Activated T-cell treated with anti-CD3 and anti-CD28 coated beads for 48 hours (primary cell): ENCODE measurements at places on chromosomes 7 and 10.

GRCh38 chr10:2214092-2214491 is 476.8 kb upstream of the ADARB2 start:
- DNase-seq: no peak

- DNase-seq: no peak
Observed at GRCh38 chr10:52437205-52437646, 123.1 kb downstream of the DKK1 start.

- no peak for DNase-seq
Observed at GRCh38 chr7:134128829-134129228, 1.7 kb downstream of the LRGUK start.

DNA sequence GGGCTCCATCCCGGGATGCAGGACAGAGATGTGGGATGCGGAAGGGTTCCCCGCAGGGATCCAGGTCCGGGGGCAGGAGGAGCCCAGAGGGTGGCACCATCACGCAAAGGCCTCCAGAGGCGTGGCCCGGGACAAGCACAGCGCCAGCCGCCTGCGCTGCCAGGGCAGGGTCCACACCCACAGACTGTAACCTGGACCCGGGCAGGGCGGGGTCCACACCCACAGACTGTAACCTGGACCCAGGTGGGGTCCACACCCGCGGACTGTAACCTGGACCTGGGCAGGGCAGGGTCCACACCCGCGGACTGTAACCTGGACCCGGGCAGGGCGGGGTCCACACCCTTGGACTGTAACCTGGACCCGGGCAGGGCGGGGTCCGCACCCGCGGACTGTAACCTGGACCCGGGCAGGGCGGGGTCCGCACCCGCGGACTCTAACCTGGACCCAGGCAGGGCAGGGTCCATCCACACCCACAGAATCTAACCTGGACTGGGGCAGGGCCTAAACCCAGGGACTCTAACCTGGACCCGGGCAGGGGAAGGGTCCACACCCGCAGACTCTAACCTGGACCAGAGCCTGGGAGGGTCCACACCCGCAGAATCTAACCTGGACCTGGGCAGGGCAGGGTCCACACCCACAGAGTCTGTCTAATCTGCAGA is 37.5 kb upstream of the SUN1 start:
- no peak for DNase-seq

- no peak for DNase-seq
Observed at GRCh38 chr7:18241543-18242231, 214.0 kb upstream of the PRPS1L1 start.

- no peak for DNase-seq
Observed at GRCh38 chr10:75207857-75208144, 2.8 kb upstream of the VDAC2 start.

DNA sequence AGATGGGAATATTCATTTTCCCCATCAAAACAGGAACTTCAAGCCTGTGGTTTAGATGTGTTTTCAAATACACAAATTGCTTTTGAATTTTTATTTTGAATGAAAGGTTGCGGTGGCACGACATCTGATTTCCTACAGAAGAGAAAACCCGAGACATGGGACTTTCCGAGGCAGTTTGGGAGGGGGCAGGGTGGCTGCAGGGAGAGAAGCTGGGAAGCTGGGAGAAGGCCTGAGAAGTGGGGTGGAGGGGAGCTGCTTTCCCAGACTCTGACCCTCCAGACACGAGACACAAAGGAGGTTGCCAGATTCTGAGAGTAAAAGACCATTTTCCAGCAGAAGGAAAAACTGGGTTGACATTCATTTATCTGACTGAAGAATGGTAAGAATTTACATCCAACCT is 19.6 kb downstream of the TMEM176A start:
- DNase-seq: no peak

DNA sequence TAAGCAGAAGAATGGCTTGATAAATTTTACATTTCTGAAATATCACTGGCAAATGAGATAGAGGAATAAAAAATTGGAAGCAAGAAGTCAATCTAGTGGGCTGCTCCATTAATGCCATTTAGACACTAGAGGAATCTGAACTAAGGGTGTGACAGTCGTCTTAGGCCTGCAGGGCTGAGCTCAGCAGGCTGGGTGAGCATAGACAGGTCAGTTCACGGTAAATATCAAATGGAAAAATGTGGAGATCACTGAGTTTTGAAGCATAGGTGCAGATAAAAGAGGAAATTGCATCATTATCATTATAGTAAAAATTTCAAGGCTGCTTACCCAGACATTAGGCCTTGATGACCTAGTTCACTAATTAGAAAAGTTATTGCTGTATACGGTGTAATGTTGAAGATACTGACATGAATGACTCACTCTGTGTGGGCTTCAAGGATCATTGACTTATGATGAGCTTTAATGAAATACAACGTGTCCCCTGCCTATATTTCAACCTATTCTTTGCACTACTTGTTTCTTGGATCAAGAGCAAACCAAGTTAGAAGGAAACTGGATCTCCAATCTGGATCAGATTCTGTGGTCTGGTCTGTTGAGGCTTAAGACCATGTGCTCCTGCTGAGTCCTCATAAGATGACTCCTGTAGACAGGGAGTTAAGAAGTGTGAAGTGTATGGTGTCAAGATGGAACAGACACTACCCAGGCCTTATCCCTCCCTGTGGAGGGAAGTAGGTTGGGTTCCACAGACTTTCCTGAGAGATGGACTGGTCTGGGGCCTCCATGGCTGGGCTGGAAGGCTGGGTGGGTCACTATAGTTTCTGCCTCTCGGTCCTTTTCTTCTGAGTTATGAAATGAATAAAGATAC is 3.6 kb downstream of the OR2F2 start:
- no peak for DNase-seq

GRCh38 chr10:73398024-73398423 is 15.8 kb downstream of the ANXA7 start:
- DNase-seq: no peak

- no peak for DNase-seq
Observed at GRCh38 chr10:6497620-6498019, 82.5 kb downstream of the PRKCQ start.

- DNase-seq: no peak
Observed at GRCh38 chr10:49629431-49629881, 15.6 kb downstream of the CHAT start.

DNA sequence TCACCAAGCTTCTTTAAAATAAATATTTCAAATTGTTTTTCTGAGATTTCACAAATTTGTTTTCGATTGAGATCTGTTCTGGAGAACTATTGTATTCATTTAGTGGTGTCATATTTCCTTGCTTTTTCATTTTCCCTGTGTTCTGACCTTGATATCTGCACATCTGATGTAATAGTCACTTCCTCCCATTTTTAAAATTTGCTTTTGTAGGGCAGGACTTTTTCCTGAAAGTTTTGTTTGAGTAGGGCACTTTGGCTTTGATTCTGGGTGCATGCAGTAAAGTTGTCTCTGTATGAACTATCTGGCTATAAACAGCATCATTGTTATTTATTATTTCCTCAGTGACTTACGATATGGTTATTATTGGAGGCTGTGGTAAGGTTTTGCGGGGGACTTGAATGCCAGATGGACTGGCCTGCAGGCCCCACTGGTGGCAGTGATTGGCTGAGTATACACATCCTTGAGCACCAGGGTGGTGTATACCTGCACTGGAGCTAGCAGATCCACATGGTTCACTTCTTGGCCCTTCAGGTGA is 83.6 kb downstream of the CSTF2T start:
- no peak for DNase-seq

GRCh38 chr7:26691886-26692285 is 172.5 kb downstream of the SKAP2 start:
- DNase-seq: no peak

DNA sequence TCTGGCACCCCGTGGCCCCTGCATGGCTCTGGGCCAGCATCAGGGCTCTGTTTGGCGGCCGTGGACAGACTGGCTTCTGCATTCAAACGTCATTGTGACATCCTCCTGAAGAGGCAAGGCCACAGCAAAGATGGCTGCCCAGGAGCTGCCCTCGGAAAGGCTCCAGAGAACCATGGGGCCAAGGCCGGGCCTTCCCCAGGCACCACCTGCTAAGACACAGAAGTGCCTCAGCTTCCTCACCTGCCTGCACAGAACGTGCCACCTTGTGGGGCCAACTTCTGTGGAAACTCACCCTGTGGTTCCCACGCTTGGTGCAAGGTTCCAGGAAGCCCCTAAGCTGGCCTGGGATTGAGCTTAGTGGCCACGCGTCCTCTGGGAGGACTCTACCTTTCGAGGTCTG is 396.9 kb downstream of the PTPRN2 start:
- DNase-seq: no peak

- DNase-seq: no peak
Observed at GRCh38 chr10:63434866-63435854, 30.6 kb downstream of the JMJD1C start.

DNA sequence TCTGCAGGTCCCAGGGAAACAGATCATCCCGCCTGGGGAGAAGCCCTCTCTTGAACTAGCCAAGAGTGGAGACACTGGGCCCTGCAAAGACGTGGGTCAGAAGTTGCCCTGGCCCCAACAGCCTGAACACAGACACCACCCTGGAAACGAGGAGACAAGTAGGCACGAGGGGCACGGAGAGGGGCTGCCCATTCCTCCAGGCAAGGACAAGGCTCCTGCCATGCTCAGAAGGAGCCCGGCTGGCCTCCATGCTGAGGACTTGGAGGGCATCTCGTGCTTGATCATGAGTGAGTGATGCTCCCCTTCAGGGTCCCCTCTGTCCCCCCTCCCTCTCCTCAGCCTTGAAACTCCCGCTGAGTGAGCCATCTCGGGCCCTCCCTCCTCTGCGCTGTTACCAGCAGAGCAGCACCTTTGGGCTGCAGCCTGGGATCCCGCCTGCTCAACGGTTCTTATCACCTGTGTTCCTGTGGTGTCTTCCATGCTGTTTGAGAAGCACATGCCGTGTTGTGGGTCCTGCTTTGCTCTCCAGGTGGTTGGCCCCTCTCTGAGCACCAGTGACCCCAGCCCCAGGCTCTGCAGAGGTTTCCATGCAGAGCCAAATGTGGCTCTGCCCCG is 544.3 kb downstream of the TCERG1L start:
- DNase-seq: no peak

DNA sequence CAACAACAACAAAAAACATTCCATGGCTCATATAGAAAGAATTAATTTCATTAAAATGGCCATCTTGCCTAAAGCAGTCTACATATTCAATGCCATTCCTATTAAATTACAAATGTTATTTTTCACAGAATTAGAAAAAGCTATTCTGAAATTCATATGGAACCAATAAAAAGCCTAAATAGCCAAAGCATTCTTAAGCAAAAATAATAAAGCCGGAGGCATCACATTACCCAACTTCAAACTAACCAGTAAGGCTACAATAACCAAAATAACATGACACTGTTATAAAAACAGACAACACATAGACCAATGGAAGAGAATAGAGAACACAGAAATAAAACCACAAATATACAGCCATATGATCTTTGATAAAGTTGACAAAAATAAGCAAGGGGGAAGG is 330.4 kb downstream of the KIF20B start:
- no peak for DNase-seq

GRCh38 chr7:134154581-134155130 is 27.5 kb downstream of the LRGUK start:
- no peak for DNase-seq

GRCh38 chr7:151315038-151315655 is 26.5 kb upstream of the NUB1 start:
- peak; percentile 54 for DNase-seq

DNA sequence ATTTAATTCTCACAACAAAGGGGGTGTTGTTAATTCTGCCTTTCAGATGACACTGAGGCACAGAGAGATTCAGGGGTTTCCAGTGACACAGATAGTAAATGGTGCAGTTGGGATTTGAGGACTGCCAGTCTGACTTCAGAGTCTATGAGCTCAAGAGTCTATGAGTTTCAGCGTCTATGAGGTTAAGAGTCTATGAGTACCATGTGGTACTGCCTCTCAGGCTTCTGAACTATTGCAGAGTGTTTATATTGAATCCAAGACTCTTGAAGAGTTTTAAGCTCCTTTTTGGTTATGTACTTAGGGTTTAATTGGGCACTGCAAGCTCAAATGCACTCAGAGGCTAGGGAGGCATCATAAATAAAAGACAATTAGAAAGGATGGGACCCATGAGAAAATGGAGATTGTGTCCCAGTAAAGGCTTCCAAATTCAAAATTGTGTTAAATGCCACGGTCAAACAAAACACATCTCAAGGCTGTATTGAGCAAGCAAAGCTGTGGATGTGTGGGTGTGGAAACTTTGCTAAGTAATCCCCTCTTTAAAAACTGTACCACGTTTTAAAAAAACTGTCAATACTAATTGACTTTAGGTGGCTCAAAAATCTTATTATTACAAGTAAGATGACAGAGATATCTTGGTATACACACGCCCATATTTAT is 123.9 kb upstream of the FAM171A1 start:
- no peak for DNase-seq

- no peak for DNase-seq
Observed at GRCh38 chr7:75565132-75565837, 73.2 kb downstream of the SPDYE5 start.

- no peak for DNase-seq
Observed at GRCh38 chr10:33332183-33333065, 2.0 kb downstream of the NRP1 start.

DNA sequence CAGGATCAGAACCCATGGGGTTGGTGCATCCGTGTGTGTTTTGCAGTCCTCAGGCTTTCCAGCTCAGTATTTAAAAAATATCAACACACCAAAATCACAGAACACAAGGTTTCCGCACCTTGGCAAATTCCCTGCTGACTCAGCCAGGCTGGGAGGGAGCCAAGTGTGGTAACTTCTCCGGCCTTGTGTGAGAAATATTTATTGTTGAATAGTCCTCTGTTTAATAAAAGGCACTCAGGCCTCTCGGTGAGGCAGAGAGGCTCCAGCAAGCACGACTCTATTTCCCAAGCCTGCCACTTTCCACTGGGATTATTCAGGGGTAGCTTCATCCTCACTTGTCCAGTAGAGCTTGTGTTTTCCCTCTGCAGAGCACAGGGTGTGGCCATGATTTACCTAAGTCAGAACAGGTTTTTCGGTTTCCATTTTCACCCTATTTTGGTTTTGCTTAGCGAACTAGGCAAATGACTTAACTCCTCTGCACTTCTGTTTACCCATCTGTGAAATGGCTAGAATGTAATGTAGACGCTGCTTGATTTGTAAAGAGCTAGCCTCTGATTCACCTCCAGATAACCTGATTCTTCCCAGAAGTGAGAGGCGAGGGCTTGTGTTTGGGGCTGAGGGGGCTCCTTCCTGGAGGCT is 13.0 kb upstream of the CHST15 start:
- no peak for DNase-seq

GRCh38 chr10:94281654-94282053 is 81.1 kb downstream of the NOC3L start:
- no peak for DNase-seq

- DNase-seq: no peak
Observed at GRCh38 chr7:46215987-46216567, 295.0 kb upstream of the IGFBP3 start.

GRCh38 chr7:27186668-27187474 is 1.8 kb upstream of the HOXA11 start:
- no peak for DNase-seq

DNA sequence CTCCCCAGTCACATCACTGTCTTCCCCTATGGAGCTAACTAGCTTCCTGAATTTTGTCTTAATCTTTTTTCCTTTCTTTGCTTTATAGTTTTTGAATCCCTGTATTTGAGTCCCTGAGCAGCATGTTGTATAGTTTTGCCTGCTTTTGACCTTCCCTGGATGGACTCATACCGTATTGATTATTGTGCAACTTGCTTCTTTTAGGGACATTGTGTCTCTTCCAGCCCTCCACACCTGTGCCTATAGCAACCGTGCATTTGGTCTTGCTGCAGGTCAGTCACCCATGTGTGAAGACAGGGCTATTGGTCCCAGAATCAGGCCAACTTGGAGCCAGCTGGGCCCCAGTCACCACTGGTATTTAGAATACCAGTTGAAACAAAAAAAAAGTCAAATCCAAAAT is 158.9 kb upstream of the ADCY1 start:
- DNase-seq: no peak
